ENCODE measurements at places on chromosomes 12 and 14.

GRCh38 chr12:38872156-38872555 lies 33.2 kb downstream of the CPNE8 start:
- DNase-seq, result no peak

DNA sequence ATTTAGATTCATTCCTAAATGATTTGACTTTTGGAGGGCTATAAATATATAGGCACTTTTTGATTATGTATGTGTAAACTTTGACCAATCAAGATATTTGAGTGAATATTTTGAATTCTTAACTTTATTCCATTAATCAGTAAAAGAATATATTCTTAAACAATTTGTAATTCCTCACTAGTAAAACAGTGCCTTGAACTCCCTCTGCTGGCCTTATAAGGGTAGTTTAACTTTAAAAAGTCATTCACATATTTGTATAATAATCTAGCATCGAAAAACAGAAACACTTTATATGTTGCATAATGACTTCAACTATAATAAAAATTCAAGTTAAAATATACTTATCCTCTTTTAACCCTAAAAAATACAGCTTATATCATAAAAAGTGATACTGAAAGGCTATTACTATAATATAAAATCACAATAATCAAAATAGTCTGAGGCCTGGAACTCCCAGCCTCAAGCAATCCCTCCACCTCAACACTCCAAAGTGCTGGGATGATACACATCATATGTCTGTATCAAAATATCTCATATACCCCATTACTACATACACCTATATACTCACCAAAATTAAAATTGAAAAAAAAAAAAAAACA lies 31.2 kb downstream of the CCDC59 start:
- peak; percentile 45 for DNase-seq

GRCh38 chr12:93197067-93197593 lies 180.6 kb upstream of the NUDT4 start:
- no peak for DNase-seq

GRCh38 chr12:16857456-16857923 lies 251.5 kb upstream of the LMO3 start:
- no peak for DNase-seq

GRCh38 chr12:126952096-126953007 lies 1314.6 kb upstream of the TMEM132C start:
- no peak for DNase-seq

- no peak for DNase-seq
Measured at GRCh38 chr14:33792009-33792719, 158.7 kb downstream of the EGLN3 start.

DNA sequence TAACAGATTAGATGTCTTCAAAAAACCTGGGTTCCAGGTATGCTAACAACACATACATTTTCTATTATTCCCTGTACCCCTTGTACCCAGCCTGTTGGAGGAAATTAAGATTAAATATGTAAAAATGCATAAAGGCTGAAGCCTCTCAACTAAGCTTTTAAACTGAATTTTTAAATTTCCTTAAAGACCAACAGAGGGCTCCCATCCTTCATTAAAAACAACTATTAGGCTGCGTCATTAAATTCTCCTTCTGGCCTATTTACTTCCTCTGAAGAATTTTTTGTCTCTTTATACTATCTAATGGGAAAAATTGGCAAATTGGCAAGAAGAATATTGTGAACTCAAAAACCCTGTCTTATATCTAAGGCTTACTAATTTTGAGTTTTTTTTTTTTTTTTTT lies 21.8 kb downstream of the SENP1 start:
- no peak for DNase-seq

- no peak for DNase-seq
Measured at GRCh38 chr12:32947206-32948067, 50.9 kb upstream of the PKP2 start.

GRCh38 chr12:11556682-11557081 lies 92.8 kb upstream of the ETV6 start:
- no peak for DNase-seq

DNA sequence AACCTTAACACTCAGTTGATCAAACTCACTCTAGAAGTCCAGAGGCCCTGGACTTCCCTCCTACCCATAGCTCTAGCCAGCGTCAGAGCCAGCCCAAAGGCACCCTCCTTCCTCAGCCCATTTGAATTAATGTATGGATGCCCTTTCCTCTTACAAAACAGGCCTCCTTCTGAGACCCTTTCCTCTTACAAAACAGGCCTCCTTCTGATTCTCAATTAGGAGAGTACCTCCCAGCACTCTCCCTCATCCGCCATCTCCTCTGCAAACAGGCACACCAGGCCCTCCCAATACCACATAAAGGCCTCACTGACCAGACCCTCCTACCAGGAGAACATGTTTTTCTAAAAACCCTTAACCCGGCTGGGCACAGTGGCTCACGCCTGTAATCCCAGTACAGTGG lies 65.7 kb downstream of the MOK start:
- no peak for DNase-seq

DNA sequence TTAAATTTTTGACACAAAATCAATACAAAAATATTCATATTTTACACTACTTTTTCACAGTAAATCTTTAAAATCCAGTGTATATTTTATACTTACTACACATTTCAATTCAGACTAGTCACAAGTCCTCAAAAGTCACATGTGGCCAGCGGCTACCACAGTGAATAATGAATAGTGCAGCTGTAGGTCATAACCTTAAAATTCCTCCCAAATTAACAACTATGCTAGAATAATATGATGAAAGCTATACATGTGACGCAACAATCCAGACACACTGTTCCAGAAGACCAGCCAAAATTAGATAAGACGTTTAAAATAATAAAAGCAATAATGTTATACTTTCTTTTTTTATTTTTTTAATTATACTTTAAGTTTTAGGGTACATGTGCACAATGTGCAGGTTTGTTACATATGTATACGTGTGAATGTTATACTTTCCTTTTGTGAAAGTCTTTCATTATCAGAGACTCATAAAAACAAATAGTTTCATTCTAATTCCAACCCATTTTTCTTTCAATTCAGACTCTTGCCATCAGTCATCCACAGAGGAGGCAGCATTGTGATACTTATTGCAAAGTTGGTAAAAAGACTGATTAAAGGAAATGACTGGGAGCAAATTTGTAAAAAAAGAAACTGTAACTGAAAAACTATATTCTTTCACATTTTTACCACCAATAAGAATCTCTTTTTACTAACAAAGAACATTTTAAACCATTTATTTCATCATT lies 67.0 kb downstream of the C2CD5 start:
- no peak for DNase-seq

DNA sequence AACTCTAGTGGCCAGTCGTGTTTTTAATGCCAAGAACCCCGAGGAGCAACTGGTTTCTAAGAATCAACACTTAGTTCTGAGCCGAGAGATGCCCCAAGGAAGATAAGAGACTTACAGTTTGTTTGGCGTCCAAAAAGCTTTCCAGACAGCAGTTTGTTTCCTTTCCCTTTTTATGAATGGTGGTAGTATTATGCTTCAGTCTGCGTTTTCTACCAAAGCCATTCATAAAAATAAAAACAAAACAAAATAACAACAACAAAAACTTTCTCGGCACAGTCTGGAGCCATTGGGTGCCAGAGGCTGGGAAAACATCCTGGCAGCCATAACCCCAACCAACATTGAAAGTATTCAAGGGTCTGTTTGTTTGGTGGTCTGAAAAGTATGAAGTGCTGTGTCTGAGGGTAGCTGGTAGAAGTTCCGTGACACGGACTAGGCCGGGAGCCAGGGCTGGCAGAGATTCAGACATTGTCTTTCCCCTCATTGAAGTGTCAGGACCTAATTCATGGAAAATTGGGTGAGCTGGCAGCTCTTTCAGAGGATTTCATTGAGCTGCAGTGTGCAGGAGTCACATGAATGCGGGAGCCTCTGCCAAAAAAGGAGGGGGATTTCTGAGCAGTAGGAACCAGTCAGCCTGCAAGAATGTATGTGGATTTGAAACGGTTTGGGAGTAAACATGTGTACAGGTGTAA lies 124.2 kb downstream of the HMGA2 start:
- peak; percentile 72 for DNase-seq

GRCh38 chr12:130872179-130873096 lies 572 bp downstream of the RAN start:
- no peak for DNase-seq

- DNase-seq, result no peak
Measured at GRCh38 chr14:71194251-71194650, 287.0 kb downstream of the PCNX1 start.

- DNase-seq, result no peak
Measured at GRCh38 chr12:104565606-104566243, 109.0 kb downstream of the CHST11 start.

DNA sequence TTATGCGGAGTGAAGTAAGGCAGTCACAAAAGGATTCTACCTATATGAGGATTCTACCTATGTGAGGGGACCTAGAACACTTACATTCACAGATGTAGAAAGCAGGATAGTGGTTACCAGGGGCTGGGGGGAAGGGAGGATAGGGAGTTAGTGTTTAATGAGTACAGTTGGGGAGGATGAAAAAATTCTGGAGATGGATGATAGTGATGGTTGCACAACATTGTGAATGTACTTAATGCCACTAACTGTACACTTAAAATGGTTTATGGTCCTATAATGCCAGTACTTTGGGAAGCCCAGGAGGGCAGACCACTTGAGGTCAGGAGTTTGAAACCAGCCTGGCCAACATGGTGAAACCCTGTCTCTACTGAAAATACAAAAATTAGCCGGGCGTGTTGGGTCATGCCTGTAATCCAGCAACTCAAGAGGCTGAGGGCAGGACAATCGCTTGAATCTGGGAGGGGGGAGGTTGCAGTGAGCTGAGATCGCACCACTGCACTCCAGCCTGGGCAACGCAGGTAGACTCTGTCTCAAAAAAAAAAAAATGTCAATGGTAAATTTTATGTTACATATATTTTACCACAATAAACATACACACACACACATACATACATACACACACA lies 25.4 kb downstream of the SVOP start:
- DNase-seq, result no peak

DNA sequence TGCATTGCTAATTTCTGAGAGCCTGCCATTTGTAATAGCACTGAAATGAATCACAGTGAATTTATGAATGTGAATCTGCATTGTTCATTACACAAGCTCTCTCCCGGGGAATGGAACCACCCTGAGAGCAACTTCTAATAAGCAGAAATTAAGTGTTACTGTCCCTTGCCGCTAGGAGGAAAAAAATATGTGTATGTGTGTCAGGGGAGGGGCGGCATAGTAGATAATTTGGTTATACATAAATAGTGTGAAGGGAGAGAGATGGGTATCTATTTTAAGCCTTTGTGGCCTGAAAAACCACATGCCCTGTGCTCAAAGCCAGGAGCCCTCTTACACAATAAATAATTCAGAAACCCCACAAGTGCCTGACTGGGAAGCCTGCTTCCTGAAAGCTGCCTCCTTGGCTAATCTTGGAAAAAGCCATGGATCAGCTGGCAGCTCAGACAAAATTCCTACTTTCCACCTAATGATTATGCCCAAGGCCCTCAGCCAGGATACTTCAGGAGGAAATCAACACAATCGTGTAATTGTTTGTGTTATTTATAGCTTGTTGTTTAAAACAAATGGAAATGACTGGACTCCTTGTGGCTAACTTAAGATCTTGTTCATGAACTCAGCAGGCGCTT lies 366.2 kb upstream of the KITLG start:
- peak; percentile 25 for DNase-seq

DNA sequence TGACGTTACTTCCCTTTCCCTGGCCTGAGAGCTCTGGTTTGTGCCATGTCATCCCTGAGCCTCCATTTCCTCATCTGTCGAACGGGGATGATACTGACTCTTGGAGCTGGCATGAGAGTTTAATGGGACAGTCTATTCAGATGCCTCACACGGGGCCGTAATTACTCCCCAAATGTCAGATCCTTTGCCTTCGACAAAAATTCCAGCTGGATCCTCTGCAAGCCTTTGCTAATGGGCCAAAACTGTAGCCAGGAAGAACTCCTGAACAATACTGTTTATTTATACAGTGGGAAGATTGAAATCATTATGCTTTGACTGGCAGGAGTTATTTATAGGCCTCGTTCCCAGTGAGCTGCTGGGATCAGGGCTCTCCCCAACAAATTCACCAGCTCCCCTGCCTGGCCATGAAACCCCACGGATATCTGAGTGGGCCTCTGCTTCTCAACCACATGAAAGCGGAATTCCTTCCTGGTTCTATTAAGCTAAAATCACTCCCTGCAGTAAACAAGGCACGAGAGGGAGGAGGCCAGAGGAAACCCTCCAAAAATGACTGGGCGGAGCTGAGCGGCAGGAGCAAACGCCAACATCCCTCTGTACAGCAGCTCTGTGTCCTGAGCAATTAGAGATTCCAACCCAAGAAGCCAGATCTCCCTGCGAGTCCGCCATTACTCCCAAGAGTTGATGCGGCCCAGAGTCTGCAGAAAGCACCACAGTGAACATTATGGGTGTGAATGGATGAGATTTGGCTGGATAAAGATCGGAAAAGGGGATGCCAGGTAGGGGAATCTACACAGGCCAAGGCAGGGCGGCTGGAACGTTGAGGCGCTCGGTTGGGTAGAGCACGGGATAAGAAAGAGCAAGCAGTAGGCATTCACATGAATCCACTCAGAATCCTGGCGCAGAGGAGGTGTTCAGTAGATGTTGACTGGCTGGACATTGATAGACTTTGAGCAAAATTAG lies 326.1 kb downstream of the BCL11B start:
- DNase-seq, result no peak

GRCh38 chr14:98904677-98905076 lies 367.3 kb downstream of the BCL11B start:
- DNase-seq, result no peak

DNA sequence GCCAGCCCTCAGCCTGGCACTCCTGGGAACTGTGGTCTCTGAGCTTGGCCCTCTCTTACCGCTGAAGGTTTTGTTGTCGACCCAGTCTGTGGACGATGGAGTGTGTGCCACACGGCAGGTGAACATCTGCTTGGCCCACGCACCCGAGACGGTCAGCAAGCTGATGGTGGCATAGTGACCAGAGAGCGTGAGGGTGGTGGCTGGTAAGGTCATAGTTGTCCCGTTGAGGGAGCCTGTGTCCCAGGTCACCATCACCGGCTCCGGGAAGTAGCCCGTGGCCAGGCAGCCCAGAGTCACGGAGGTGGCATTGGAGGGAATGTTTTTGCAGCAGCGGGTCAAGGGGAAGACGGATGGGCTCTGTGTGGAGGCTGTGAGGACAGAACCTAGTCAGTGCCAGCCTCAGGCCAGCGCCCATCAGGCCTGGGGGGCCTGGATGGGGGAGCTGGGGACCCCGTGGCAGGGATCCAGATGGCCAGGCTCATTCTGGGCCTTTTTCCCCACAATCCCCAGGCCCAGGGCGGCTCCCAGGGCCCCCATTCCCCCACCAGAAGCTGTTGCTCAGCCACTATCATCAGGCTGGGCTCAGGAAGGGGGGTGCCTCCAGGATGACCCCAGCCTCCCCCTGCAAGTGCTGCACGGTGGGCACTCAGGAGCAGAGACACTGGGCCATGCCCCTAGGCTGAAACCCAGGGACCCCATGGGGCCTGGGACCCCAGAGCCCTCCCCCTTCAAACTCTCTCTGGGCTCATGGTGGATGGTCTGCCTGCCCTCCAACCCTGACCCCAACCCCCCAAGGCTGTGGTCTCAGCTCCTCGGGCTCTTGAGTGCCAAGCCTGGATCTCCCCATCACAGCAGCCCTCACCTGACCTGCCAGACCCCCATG lies 75.2 kb downstream of the TMEM121 start:
- no peak for DNase-seq
